ENCODE measurements at places on chromosomes 4 and X.

GRCh38 chr4:7752649-7753048, 187.0 kb downstream of the AFAP1 start:
- DNase-seq, result no peak

DNA sequence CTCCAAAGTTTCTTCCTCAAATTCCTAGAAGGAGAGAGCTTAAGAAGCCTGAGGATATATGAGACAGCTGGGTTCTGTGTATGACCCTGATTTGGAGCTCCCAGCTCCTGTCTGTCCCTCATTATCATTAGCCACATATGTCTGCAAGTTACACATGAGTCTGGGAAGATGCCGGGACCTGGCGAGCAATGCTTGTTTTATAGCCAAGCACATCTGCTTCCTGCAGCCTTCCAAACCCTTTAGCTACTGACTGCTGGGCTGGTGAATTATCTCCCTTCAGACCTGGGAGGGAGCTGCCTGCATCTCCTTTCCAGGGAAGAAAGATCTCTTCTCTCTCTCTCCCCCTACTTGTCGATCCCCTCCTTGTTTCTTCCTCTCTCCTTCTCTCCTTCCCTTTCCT, 556.7 kb upstream of the BOD1L1 start:
- no peak for DNase-seq

- no peak for DNase-seq
These were observed 921.3 kb downstream of the NLGN4X start for GRCh38 chrX:5307416-5307815.

DNA sequence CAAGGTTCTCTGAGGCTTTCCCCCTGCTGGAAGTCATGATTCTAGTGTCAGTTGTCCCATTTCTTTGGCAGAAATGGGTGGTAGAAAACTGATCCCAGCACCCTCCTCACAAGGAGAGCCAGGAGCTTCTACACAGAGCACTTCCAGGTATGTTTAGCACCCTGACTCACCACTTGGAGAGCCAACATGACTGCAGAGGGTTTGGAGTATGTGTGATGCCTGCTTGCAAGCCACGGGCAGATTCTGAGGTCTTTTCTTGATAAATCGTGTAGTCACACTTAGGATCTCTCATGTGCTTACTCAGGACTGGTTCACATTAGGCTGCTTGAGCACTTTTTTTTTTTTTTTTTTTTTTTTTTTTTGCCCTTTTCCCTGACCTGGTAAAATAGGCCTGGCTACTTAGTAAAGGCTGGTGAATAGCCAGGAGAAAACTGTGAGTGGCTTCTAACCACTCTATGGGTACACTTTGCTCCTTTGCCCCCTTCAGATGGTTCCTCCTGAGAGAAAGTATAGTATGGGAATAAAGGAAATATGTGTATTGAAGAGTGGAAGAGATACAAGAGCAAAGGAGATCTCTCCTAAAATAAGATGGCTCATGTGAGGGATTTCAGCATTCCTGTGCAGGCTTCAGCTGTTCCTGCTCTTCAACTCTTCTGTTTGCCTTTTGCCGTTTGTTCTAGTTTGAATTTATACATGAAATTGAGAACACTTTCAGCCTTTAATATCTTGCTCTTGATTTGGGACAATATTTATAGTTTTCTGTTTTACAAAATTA, 103.6 kb downstream of the EMCN start:
- DNase-seq, result no peak

- DNase-seq, result peak; percentile 13
These were observed 38.0 kb downstream of the MAGEE2 start for GRCh38 chrX:75746891-75747639.

GRCh38 chrX:117808426-117808825, 308.2 kb downstream of the KLHL13 start:
- DNase-seq, result no peak

DNA sequence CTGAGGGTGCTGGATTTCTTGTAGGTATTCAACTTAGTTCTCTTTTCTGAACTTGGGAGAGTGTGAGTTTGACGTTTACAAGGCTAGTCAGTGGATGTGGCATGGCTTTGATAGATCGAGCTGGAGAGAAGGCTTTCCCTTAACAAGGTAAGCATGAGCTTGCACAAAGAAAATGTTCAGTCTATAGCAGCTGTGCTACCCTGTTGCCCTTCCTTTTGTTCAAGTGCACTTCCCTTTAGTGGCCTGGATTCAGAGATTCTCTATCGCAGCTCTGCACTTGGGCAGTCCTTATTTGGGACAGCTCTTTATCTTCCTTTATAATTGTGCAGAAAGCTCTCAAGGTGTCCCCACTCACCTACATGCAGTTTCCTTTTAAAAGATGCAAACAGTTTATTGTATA, 198.0 kb downstream of the ARHGAP24 start:
- DNase-seq, result no peak

GRCh38 chrX:63576533-63576932, 208.5 kb downstream of the ARHGEF9 start:
- DNase-seq, result no peak

DNA sequence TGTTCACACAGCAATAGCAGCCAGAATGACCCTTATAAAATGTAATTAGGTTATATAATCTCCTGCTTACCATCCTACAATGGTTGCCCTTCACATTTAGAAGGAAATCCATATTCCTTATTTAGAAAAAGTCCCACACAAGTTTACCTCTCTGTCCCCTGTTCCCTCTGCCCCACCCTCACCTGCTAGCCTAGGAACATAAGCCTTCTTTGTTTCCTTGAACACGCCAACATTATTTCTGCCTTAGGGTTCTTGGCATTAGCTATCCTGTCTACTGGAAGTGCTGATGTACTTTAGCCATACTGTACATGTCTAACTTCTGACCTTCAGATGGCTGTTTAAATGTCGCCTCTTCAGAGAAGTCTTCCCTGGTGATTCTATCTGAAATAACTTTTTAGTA, 28.4 kb upstream of the USP53 start:
- no peak for DNase-seq

GRCh38 chr4:35246493-35246892, 997.8 kb downstream of the ARAP2 start:
- DNase-seq, result no peak

- DNase-seq, result peak; percentile 49
These were observed 5.9 kb upstream of the SEPTIN6 start for GRCh38 chrX:119698845-119699244.

Measured in H54 (cell line).